ENCODE measurements at places on chromosomes 12 and 14. TPM values are rescaled to one million over a fixed set of nuclear protein-coding genes. Genes with fewer than 3 reads are reported as not detected.

GRIN2B gene
- total RNA-seq, result not detected

KRT8 gene
- total RNA-seq, result 0.98 TPM

SCN8A gene
- 13.6 TPM for total RNA-seq

TPPP2 gene
- total RNA-seq, result not detected

KRT72 gene
- not detected for total RNA-seq

TBC1D30 gene
- total RNA-seq, result not detected

IAPP gene
- not detected for total RNA-seq

CYP46A1 gene
- total RNA-seq, result 0.37 TPM

KRT79 gene
- not detected for total RNA-seq

KRT77 gene
- not detected for total RNA-seq

CAPZA3 gene
- total RNA-seq, result not detected

PLEKHD1 gene
- total RNA-seq, result not detected

FERMT2 gene
- total RNA-seq, result 105 TPM

RIMBP2 gene
- total RNA-seq, result not detected

TEX52 gene
- not detected for total RNA-seq

CAND1 gene
- total RNA-seq, result 109 TPM

ACRBP gene
- 0.78 TPM for total RNA-seq

GARIN6 gene
- not detected for total RNA-seq

PLEKHH1 gene
- total RNA-seq, result 0.98 TPM

CPSF2 gene
- 37.5 TPM for total RNA-seq

SLC6A12 gene
- not detected for total RNA-seq

HOXC5 gene
- total RNA-seq, result 2.2 TPM

SLC35F4 gene
- not detected for total RNA-seq

TAS2R8 gene
- not detected for total RNA-seq

CELA1 gene
- total RNA-seq, result not detected

TMEM121 gene
- total RNA-seq, result 3.3 TPM

SSPN gene
- 2.7 TPM for total RNA-seq

CD27 gene
- not detected for total RNA-seq

LRP6 gene
- total RNA-seq, result 35.0 TPM

ANKRD33 gene
- 1.5 TPM for total RNA-seq

TOGARAM1 gene
- total RNA-seq, result 19.9 TPM

PRICKLE1 gene
- total RNA-seq, result 14.0 TPM

DYNLL1 gene
- total RNA-seq, result 208 TPM

GLT8D2 gene
- total RNA-seq, result 13.2 TPM

HOXC10 gene
- total RNA-seq, result 6.6 TPM

NRIP2 gene
- not detected for total RNA-seq

GLIPR1L2 gene
- 0.39 TPM for total RNA-seq

All from subcutaneous preadipocyte (primary cell).